ENCODE measurements at places on chromosomes 13 and 19. TPM values are rescaled to one million over a fixed set of nuclear protein-coding genes. Genes with fewer than 3 reads are reported as not detected.

GRCh38 chr13:39968646-39969475 is 313.4 kb downstream of the COG6 start:
- DNase-seq: no peak

DNA sequence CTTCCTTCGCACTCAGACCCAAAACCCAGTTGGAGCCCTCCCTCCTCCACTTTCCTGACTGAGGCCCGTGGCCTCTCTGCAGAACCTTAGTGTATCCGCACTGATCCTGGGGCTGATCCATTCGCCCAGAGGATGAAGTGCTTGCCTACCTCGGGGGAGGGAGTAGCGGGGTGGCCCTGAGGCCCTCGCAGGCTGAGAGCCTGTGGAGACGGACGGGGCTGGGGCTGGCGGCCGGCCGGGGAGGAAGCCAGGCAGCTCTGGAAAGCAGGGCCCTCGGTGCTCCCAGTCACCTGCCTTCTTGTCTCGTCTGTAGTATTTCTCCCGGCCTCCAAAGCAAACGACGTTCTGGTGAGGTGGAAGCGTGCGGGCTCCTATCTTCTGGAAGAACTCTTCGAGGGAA is 1.3 kb downstream of the PROZ start:
- no peak for DNase-seq

GRCh38 chr13:49454388-49455006 is 10.4 kb downstream of the SETDB2 start:
- peak; percentile 35 for DNase-seq

GRCh38 chr13:43150369-43151207 is 127.2 kb downstream of the DNAJC15 start:
- DNase-seq: no peak

GRCh38 chr19:18009412-18010066 is 1.6 kb downstream of the ARRDC2 start:
- DNase-seq: peak; percentile 90

DNA sequence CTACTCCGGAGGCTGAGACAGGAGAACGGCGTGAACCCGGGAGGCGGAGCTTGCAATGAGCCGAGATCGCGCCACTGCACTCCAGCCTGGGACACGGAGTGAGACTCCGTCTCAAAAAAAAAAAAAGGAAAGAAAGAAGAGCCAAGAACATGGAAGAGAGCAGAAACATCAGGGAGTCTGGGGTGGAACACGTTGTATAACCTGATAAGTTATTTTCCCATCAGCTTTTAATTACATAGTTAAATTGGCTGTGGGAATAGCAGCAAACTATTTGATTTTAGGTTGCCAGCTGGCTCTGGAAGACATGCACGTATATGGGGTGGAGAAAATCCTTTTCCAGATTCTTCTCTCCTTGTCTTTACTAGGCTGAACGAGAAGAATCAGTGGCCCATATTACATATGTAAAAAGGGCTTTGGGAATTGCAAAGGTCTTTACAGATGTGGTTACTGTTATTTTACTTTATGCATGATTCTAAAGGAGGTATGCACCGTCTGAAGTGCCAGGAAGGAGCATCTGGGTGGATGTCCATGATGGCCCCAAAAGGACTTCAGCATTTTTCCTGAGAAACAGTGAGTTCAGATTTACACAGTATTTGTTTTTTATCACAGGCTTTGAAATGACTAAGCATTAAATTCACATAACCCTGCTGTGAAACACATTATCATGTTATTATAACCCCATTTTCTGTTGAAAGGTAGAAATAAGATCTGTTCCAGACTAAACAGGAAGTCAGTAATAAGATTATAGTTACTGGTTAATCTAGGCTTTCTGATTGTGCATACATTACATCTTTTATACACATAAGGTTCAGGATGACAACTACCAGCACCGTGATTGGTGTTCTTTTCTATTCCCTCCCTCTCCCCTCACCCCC is 4.6 kb upstream of the NAA16 start:
- DNase-seq: no peak

- peak; percentile 48 for DNase-seq
Measured at GRCh38 chr19:2455851-2456570, 748 bp downstream of the LMNB2 start.

GRCh38 chr19:3229888-3230496 is 5.5 kb downstream of the CELF5 start:
- DNase-seq: no peak

ETFB gene
- 97.7 TPM for total RNA-seq

ICAM5 gene
- 6.1 TPM for total RNA-seq

MEDAG gene
- total RNA-seq: 0.07 TPM

ZNF649 gene
- 5.0 TPM for total RNA-seq

KIR2DL4 gene
- total RNA-seq: not detected

ZNF492 gene
- total RNA-seq: not detected

LRRC25 gene
- total RNA-seq: not detected

OVOL3 gene
- total RNA-seq: not detected
